A549 treated with GW870086 at 1 μM for 4 hours (cell line): ENCODE measurements at places on chromosomes 1 and 21. TPM values are rescaled to one million over a fixed set of nuclear protein-coding genes. Genes with fewer than 3 reads are reported as not detected.

The LAMC1 gene
- 88.9 to 126 TPM (median 117 TPM) in 5 replicates for total RNA-seq

The SPRR1B gene
- not detected in 5 replicates for total RNA-seq

The LCE6A gene
- total RNA-seq, result not detected in 5 replicates

The RGS7 gene
- total RNA-seq, result 0.09 TPM in 1 of 5 replicates, not detected in the others

The ADORA1 gene
- 0.58 to 1.2 TPM (median 0.80 TPM) in 5 replicates for total RNA-seq

The CFAP107 gene
- not detected in 5 replicates for total RNA-seq

The MROH9 gene
- not detected in 5 replicates for total RNA-seq

The RORC gene
- total RNA-seq, result 0.03 to 0.08 TPM (median 0.06 TPM) in 3 of 5 replicates, not detected in the others

The WDR64 gene
- total RNA-seq, result not detected in 5 replicates

The GJA5 gene
- 0.05 to 0.09 TPM in 2 of 5 replicates, not detected in the others for total RNA-seq

The CAPN8 gene
- total RNA-seq, result 0.91 to 1.5 TPM (median 1.1 TPM) in 5 replicates

The CAMK2N1 gene
- total RNA-seq, result 42.9 to 58.3 TPM (median 49.0 TPM) in 5 replicates

The RNU1-3 gene
- total RNA-seq, result 36.3 TPM in 1 of 5 replicates, not detected in the others

The ZNF683 gene
- not detected in 5 replicates for total RNA-seq

The SPOCD1 gene
- 3.7 to 6.4 TPM (median 4.4 TPM) in 5 replicates for total RNA-seq

The HIVEP3 gene
- 2.6 to 3.9 TPM (median 3.1 TPM) in 5 replicates for total RNA-seq

The CLEC20A gene
- total RNA-seq, result not detected in 5 replicates

The CD48 gene
- not detected in 5 replicates for total RNA-seq

The ITLN2 gene
- total RNA-seq, result 0.30 to 0.93 TPM (median 0.57 TPM) in 5 replicates

The EFNA3 gene
- 6.9 to 11.0 TPM (median 10.3 TPM) in 5 replicates for total RNA-seq

The S100A9 gene
- total RNA-seq, result 0.31 to 1.4 TPM (median 1.2 TPM) in 5 replicates

The DTL gene
- total RNA-seq, result 18.1 to 22.1 TPM (median 20.7 TPM) in 5 replicates

The SMPDL3B gene
- 1.3 to 2.3 TPM (median 1.5 TPM) in 5 replicates for total RNA-seq

The OR2T6 gene
- not detected in 5 replicates for total RNA-seq

The FCAMR gene
- total RNA-seq, result not detected in 5 replicates

The GPR3 gene
- 0.85 to 2.1 TPM (median 1.9 TPM) in 5 replicates for total RNA-seq

The PLA2G2A gene
- total RNA-seq, result not detected in 5 replicates

The BRDT gene
- total RNA-seq, result not detected in 5 replicates

The MEX3A gene
- total RNA-seq, result 0.98 to 2.3 TPM (median 1.8 TPM) in 5 replicates

The ERO1B gene
- 2.0 to 4.6 TPM (median 3.1 TPM) in 5 replicates for total RNA-seq

The UMODL1 gene
- total RNA-seq, result not detected in 5 replicates

The KLF17 gene
- total RNA-seq, result 0.57 to 0.67 TPM (median 0.63 TPM) in 5 replicates

The GPR161 gene
- total RNA-seq, result 10.1 to 18.0 TPM (median 15.3 TPM) in 5 replicates

The HORMAD1 gene
- total RNA-seq, result 6.2 to 10.6 TPM (median 9.7 TPM) in 5 replicates

The CNIH3 gene
- 0.51 to 1.0 TPM (median 0.55 TPM) in 5 replicates for total RNA-seq

The PADI3 gene
- 0.96 to 1.3 TPM (median 1.2 TPM) in 5 replicates for total RNA-seq

The ANGPTL1 gene
- not detected in 5 replicates for total RNA-seq

The CLDN14 gene
- 0.12 TPM in 1 of 5 replicates, not detected in the others for total RNA-seq

The IQGAP3 gene
- 12.2 to 18.5 TPM (median 15.3 TPM) in 5 replicates for total RNA-seq

The MASP2 gene
- 0.11 to 0.31 TPM (median 0.15 TPM) in 4 of 5 replicates, not detected in the other for total RNA-seq

The TMEM269 gene
- total RNA-seq, result 0.05 to 0.13 TPM (median 0.08 TPM) in 5 replicates

The GOLPH3L gene
- 10.4 to 15.6 TPM (median 14.4 TPM) in 5 replicates for total RNA-seq

The PLA2G2D gene
- not detected in 5 replicates for total RNA-seq

The TRNP1 gene
- total RNA-seq, result 182 to 276 TPM (median 255 TPM) in 5 replicates

The SPRR4 gene
- total RNA-seq, result not detected in 5 replicates

The ZNF593OS gene
- total RNA-seq, result 0.26 to 0.31 TPM in 2 of 5 replicates, not detected in the others

The CLDN8 gene
- not detected in 5 replicates for total RNA-seq
